ENCODE measurements at places on chromosomes 6 and 20.

GRCh38 chr6:85015396-85015990 lies 251.1 kb upstream of the TBX18 start:
- DNase-seq = peak; percentile 34
- H3K4me3 ChIP-seq = no peak overlapping the region
- H3K4me1 ChIP-seq = no peaks in the 10 kb centered on the region
- H3K27ac ChIP-seq = no peak overlapping the region
- H3K27me3 ChIP-seq = no peaks in the 10 kb centered on the region
- H3K36me3 ChIP-seq = no peaks in the 10 kb centered on the region

GRCh38 chr6:90730151-90730673 lies 143.3 kb upstream of the MAP3K7 start:
- H3K27me3 ChIP-seq = no peaks in the 10 kb centered on the region
- H3K4me3 ChIP-seq = no peak overlapping the region
- H3K27ac ChIP-seq = no peak overlapping the region
- no peaks in the 10 kb centered on the region for H3K36me3 ChIP-seq

- no peak overlapping the region for H3K27ac ChIP-seq
- DNase-seq = no peak
- no peaks in the 10 kb centered on the region for H3K4me1 ChIP-seq
- no peak overlapping the region for H3K4me3 ChIP-seq
Measured at GRCh38 chr20:32019563-32020463, 9.6 kb downstream of the CCM2L start.

GRCh38 chr6:166236596-166236995 lies 68.9 kb upstream of the TBXT start:
- DNase-seq = no peak
- H3K27me3 ChIP-seq = no peaks in the 10 kb centered on the region
- no peak overlapping the region for H3K4me3 ChIP-seq
- no peaks in the 10 kb centered on the region for H3K4me1 ChIP-seq
- H3K36me3 ChIP-seq = no peaks in the 10 kb centered on the region

DNA sequence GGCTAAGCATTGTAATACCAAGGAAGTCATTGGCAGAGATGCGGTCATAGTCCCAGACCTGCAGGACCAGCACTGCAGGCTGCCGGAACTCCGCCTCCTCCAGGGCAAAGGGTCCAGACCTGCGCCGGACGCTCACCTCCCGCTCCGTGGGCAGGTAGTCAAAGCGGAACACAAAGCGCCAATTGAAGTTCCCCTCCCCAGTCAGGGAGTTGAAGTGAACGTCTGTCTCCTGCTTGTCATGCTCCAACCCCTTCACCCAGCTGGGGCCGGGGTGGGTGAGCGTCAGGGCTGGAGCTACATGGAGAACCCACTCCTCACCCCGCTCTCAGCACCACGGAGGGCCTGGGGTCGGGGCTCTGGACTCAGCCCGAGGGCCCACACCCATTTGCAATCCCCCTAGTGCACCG lies 18.2 kb downstream of the ERGIC3 start:
- H3K27ac ChIP-seq = no peak overlapping the region
- H3K4me3 ChIP-seq = no peak overlapping the region
- no peaks in the 10 kb centered on the region for H3K36me3 ChIP-seq
- H3K4me1 ChIP-seq = no peaks in the 10 kb centered on the region
- H3K27me3 ChIP-seq = no peaks in the 10 kb centered on the region
